ENCODE measurements at places on chromosomes 16 and 17. TPM values are rescaled to one million over a fixed set of nuclear protein-coding genes. Genes with fewer than 3 reads are reported as not detected.

GRCh38 chr16:80606221-80606766 lies 65.5 kb downstream of the DYNLRB2 start:
- no peak for DNase-seq

Gene PNMT
- polyA plus RNA-seq: 4.8 TPM

Gene ITGAX
- polyA plus RNA-seq: 0.81 TPM

GRCh38 chr16:85401917-85402766 lies 211.0 kb upstream of the GSE1 start:
- no peak for DNase-seq

GRCh38 chr16:87931504-87931903 lies 4.8 kb downstream of the CA5A start:
- DNase-seq: no peak

GRCh38 chr16:23320693-23321092 lies 18.6 kb downstream of the SCNN1B start:
- no peak for DNase-seq

DNA sequence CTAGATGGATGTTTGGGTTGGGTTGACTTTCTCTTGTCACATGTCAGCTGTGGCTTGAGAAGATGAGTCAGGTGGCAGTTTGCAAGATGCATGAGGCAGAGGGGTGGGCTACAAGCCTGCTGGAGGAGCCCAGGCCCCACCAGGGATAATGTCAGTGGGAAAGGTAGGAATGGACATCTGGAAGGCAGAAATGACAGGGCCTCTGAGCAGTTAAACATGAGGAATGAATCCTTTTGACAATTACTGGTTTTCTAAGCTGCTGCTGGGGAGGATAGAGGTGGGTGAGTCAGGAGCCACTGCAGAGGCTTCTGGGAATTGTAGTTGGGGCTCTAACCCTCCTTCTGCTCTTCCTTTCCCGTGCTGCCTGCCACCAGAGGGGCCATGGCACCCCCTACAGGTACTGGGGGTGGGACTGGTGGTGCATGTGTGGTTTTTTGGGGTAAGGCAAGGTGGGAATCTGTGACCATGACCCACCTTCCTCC lies 15.7 kb downstream of the SLC52A1 start:
- DNase-seq: no peak

- DNase-seq: no peak
Observed at GRCh38 chr17:32732900-32733299, 144.0 kb downstream of the MYO1D start.

- peak; percentile 19 for DNase-seq
Observed at GRCh38 chr17:68172461-68172954, 75.3 kb upstream of the AMZ2 start.

- no peak for DNase-seq
Observed at GRCh38 chr17:40317345-40317873, 8.4 kb downstream of the RARA start.

GRCh38 chr16:68041783-68042182 lies 18.7 kb downstream of the DUS2 start:
- DNase-seq: no peak

- DNase-seq: no peak
Observed at GRCh38 chr17:75647061-75647460, 13.8 kb downstream of the SMIM5 start.

Gene CBLN1
- 1.9 TPM for polyA plus RNA-seq

Gene USP43
- 0.42 TPM for polyA plus RNA-seq

DNA sequence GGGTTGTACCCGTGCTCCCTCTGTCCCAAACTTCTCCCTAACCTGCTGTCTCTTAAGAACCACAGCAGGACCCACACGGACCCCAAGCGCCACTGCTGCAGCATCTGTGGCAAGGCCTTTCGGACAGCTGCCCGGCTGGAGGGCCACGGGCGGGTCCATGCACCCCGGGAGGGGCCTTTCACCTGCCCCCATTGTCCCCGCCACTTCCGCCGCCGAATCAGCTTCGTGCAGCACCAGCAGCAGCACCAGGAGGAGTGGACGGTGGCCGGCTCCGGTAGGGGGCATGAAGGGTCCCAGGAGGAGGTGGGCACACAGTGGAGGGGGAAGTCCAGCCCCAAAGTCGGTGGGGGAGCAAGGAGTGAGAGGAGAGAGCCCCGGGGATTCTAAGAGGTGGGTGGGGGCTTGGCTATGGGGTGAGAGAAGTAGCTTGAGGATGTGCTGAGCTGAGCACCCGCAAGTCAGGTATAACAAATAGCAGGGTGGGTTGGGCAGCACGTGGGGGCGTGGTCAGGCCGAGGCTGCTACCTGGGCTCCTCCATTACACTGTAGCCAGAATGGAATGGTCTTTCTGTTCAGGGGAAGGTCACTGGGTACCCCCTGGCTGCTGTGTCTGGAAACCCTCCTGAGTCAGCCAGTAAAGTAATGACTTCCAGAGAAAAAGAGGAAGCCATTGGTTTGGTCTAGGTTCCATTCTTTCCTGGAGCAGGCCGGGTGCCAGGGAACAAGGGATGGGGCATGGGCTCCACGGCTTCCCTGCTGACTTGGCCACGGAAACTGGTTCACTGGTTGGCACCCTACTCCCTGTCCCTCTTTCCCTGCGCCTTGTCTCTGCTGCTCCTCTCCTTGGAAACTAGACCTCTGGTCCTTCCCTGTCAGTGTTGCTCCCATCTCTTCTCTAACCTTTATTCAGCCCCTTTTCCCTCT lies 7.1 kb downstream of the PRSS53 start:
- no peak for DNase-seq

DNA sequence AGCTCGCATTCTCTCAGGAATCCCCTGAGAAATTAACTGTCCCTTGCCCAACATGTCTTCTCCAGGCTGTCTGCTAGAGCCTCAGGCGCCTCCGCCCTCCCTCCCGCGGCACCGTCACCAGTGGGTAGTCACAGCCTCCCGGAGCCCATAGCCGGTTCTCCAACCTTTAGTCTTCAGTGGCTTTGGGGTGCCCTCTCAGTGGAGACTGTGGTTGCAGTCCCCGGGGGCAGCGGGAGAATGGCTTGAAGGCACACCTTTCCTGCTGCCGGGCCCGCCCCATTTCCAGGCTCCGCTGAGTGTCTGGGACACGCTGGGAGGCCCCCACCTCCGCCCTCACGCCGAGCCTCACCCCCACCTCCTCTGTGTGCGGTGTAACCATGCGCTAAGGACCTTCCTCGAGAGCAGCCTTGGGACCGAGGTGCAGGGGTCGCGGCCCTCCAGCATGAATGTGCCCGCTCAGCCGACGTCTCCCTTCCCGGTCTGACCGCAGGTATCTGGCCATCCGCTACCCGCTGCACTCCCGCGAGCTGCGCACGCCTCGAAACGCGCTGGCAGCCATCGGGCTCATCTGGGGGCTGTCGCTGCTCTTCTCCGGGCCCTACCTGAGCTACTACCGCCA lies 1.7 kb downstream of the GALR2 start:
- DNase-seq: no peak

Gene SLC52A1
- 0.08 TPM for polyA plus RNA-seq

DNA sequence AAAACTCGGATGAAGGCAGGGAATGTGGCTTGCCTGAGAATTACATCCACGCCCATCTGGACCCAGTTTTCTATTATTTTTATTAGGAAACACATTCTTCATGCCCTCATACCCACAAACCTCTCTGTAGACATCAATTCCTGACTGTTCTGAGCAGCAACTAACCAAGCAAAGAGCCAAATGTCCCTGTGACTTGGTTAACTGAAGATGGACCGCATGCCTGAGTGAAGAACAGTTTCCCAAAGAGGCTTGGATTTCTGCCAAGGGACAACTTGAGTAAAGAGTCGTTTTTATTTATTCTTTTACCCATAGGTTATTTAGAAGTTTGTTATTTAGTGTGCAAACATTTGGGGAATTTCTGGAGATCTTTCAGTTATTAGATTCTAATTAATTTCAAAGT lies 259.8 kb downstream of the GRIN2A start:
- no peak for DNase-seq

Gene SCNN1B
- polyA plus RNA-seq: 0.16 TPM

DNA sequence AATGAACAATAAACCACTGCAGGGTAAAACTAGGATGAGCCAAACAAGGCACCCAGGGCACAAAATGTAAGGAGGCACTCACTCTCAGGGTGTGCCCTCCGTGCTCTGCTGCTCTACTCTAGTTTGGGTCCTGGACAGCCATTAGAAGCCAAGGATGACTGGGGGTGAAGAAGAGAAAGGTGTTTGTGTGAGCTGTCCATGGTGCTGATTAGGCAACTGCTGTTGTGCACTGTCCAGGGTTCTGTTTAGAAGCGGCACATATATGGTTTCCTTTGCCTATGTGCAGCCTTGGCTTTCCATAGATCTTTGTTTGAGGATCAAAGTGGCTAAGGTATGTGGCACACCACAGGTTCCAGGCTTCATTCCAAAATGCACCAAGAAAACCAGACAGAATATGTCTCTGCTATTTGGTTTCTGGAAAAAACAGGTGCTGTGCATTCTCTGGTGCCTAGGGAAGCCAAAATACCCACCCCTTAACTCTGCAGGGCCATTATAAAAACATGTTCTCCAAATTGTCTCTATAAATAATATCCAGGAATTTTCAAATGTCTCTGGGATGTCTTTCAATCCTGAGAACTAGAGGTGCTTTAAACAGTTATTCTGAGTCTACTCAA lies 123.5 kb downstream of the CBLN1 start:
- DNase-seq: no peak

All from forelimb muscle (tissue), 1 donor.